ENCODE measurements at places on chromosomes 7 and 10. TPM values are rescaled to one million over a fixed set of nuclear protein-coding genes. Genes with fewer than 3 reads are reported as not detected.

The BHLHA15 gene
- total RNA-seq, result 1.4 TPM

The MET gene
- 5.5 TPM for total RNA-seq

The GPC2 gene
- 45.2 TPM for total RNA-seq

The AKR1C4 gene
- total RNA-seq, result not detected

The TSPAN12 gene
- 8.7 TPM for total RNA-seq

DNA sequence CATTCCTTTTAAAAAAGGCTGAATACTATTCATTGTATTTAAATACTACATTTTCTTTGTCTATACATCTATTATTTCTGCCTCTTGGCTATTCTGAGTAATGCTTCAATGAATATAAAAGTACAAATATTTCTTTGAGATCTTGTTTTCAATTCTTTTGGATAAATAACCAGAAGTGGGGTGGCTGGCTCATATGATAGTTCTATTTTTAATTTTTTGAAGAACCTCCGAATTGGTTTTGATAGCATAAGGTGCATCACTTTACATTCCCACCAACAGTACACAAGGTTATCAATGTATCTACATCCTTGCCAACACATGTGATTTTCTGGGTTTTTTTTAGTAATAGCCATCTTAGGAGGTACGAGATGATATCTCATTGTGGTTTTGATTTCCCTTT is 72.5 kb downstream of the ZNF277 start:
- no peak for DNase-seq

- peak; percentile 98 for DNase-seq
Measured at GRCh38 chr7:135335628-135336139, 102.0 kb downstream of the STRA8 start.

GRCh38 chr7:128837521-128837921 is 7.3 kb downstream of the FLNC start:
- no peak for DNase-seq

DNA sequence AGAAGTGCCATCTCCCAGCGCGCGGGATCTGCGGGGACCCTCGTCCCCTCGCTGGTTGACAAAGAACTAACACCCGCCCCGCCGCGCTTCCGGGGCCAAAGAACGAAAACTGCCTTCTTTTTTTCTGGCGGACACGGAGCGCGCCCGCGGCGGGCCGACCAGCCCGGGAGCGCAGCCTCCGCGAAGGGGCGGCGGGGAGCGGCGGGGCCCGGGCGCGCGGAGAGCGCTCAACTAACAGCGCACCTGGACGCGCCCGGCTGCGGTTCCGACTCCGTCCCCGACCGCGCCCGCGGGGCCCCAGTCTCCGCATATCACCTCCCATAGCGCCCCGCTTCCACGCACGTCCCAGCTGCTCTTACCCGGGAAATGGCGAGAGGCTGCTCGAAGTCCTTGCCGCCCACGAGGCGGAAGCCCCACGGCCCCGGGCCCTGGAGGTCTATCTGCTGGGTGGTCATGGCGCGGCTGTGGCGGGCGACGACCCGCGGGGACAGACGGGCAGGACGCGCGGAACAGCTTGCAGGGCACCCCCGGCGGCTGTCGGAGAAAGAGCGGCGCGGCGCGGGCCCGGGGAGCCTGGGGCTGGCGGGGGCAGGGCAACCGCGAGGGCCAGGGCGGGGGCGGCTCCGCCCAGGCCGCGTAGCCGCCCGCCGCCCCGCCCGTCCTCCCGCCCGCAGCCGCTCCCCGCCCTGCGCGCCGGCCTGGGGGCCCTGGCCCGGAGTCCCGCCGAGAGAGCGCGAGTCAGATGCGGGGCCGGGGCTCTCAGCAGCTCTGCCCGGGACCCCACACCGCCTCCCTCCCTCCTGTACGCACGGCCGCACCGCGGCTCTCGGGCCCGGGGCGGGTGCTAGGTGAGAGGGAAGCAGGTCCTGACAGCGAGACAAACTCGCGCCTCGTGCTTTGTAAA is at the start of gene PDLIM1:
PDLIM1 (minus strand) TSS at position 543 of the 904 bp plus-strand sequence; CDS start at position 455, 88 bp downstream.
- DNase-seq, result peak; percentile 67

DNA sequence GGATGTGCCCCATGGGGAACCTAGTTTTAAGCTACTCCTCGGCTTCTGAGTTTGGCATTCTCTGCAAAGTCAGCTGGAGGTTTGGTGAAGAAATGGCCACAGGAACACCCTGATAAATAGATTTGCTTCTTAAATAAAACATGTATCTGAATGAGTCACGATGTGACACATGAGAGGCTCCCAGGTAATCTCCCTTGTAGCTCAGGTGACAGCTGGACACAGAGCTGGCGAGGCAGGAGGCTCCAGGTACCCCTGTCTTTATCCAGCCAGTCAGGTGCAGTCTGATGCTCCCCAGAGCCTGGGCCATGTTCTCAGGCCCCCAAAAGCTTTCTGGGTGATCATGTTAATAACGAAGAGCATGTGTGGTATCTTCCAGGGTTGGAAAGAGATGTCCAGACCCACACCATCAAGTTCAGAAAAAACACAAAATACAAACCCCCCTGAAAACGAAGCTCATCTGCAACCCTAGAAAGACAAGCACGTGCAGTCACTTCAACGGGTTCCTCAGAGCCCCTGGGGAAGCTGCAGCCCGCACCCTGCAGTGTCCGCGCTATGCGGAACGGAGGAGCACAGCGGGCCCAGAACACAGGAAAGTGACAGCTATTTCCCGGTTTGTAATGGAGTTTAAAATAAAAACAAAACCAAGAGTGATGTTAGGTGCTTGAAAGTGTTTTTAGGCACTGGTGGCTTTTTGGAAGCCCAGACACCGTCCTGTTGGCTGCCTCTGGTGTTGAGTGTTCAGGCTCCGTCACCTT is 69.4 kb downstream of the ZRANB1 start:
- DNase-seq, result no peak

GRCh38 chr7:20329389-20330238 is 1.1 kb upstream of the ITGB8 start:
- peak; percentile 80 for DNase-seq

DNA sequence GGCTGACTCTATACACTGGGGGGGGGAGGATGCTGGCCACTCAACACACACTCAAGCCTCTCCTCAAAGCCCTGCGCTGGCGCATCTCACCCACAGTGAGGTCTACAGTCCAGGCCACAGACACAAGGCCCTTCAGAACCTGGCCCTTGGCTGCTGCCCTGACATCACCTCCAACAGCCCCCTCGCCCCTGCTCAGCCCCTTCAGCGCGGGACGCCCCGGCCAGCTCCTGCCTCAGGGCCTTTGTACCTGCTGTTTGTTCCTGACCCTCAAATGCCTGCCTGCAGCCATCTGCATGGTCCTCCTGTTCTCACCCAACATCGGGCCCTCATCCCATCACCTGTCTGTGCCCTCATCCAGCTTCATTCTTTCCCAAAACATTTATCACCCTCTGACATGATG is 572.6 kb downstream of the DNAJB6 start:
- DNase-seq, result peak; percentile 10

DNA sequence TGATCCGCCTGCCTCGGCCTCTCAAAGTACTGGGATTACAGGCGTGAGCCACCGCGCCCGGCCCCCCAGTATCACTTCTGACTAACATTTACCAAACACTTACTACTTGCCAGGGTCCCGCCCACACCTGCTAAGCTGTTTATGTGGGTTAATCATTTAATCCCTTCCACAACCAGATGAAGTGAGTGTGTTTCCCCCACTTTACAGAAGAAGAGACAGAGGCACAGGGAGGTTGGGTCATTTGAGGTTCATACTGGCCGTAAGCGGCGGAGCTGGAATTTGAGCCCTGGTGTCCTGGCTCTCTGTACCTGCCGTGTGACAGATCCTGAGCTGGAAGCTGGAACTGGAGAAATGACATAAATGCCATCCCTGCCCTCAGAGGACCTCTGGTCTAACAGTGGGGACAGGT is 15.1 kb upstream of the VPS37D start:
- no peak for DNase-seq

DNA sequence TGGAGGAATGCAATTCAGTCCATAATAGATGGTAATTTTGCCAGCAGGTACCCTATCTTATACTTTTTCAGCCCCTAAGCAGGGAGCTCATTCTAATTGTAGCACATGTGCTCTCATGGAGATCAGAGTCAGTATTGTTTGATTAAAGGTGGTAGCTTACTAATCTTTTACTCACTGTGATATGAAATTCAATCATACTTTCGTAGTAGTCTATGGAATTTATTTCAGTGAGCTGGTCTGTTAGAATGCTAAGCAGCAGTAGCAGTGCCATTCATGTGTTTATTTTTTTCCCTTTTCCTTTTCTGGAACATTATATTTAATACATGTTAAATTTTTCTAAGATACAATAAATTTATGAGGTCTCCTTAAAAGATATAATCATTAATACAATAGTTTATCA is 109.0 kb downstream of the ST7 start:
- no peak for DNase-seq

- DNase-seq, result no peak
Measured at GRCh38 chr10:78306358-78306757, 272.7 kb downstream of the RPS24 start.

DNA sequence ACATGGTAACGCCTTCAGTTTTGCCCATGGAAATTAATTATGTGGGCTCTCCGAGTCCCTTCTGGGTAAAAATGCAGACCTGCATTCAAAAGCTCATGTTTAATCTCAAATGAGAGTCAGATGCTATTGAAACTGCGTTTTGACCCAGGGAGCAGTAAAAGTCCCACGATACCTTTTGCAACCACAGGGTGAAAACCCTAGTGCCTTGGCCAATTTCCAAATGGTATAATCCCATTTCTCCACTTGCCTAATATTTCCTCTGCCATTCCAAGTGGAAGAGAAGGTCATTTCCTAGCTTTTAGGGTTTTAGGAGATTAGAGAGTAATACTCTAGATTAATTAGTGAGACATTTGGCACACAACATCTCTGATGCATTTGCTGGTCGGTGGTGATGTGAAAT is 132.5 kb downstream of the NRP1 start:
- no peak for DNase-seq

DNA sequence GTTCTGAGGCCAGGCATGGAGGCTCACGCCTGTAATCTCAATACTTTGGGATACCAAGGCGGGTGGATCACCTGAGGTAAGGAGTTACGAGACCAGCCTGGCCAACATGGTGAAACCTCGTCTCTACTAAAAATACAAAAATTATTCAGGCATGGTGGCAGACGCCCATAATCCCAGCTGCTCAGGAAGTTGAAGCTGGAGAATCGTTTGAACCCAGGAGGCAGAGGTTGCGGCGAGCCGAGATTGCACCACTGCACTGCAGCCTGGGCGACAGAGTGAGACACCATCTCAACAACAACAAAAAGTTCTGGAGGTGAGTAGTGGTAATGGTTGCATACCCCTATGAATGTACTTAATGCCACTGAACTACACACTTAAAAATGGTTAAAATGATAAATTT is 60.3 kb upstream of the SP4 start:
- DNase-seq, result no peak

DNA sequence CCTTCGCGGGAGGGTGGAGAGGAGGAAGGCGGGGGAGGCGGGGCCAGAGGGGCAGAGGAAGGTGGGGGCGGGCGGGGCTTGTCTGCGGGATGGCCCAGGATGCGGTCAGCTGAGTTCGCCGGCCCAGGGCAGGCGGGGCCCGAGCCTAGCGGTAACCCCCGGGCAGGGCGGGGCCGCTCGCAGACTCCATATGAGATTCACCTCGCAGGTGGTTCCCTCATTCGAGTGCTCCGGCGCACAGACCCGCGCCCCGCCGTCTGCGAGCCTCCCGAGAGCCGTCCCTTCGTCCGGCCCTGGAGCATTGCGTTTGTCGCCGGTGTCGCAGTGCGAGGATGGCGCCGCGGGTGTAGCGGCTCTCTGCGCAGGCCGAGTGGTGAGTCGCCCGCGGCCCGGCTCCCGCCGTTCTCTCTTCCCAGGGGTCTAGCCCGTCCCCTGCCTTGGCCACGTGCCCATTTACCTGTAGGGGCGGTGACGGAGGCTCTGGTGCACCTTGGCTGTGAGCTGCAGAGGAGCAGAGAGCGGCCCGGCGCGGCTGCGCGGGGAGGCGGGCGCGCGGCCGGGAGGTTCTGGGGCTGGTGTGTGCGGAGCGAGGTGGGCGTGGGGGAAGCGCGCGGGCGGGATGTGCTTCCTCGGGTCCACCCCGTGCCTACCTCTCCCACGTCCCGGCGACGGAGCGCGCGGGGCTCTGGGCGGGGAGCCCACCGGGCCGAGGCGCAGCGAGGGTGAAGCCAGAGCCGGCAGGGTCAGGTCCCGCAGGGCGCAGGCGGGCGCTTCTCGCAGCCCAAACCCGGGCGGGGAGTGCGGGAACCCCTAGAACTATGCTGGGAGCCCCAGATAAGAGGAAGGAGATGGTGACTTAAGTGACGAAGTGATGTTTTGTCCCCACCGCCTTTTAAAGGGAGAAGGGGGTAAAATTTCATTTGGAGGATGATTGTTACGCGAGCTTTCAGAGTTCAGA is at the start of gene UPP1:
UPP1 (plus strand) TSS at position 220 of the 958 bp plus-strand sequence. CDS start 5,519 bp downstream, outside the sequence.
- DNase-seq, result peak; percentile 95

DNA sequence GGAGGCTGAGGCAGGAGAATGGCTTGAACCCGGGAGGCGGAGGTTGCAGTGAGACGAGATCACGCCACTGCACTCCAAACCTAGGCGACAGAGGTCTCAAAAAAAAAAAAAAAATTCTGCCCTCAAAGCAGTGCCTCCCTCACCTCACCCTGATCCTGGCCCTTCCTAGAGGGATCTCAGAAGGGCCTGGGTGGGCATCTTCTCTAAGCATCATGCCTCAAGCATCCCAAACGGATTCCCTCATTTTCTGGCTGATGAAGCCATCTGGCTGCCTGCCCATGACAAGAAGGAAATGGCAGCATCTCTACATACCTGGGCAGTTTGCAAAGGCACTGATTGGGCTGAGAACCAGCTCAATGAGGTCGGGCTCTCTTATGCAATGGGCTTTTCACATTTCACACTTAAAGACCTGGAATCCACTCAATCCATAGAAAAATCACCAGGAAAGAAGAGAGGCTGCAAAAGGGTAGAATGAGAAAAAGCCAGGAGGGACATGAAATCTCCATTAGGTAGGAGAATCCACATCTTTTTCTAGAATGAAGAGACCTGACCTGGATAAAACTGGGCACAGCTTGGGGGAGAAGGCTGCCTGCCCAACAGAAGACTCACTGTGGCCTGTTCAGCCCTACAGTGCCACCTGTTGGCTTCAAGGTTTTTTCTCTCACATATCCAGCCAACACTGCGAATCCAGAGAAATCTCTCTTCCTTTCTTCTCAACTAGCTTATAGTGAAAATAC is 48.1 kb downstream of the PDLIM1 start:
- peak; percentile 73 for DNase-seq

DNA sequence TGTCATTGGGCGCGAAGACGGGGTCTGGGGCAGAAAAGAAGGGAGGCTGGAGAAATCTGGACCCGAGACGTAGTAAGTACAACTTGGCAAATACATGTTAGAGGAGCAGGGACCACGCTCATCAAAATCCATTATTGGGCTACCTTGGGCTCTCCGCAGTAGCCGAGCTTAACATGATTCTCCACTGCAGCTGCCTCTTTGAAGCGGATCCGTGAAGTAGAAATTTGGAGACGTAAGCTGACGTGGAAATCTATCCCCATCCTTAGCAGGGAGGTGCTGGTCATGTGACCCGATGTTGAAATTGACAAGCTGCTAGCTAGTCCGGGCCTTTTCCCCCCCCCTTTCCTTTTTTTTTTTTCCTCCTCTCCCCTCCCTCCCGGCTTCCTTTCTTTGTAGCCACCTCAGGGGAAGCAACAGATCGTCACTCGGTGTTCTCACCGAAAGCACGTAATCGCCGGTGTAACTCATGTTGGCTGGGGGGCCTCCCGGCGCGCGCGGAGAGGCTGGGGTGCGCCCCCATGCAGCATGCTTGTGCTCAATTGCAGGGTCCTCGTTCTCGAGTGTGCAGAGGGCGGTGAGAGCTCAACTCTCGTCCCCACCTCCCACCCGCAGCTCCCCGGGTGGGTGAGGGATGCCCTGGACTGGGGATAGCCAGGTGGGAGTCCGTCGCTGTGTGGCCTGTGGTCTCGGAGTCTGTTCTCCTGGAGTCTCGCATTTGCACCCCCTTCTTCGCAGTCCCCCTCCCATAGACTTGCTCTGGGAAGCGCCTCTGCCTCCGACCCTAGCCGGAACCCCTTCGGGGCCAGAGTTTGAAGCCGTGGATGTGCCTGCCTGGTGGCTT is at the start of gene HOXA11:
HOXA11 (minus strand) TSS at position 220 of the 841 bp plus-strand sequence; CDS start at position 132, 88 bp downstream.
- peak; percentile 35 for DNase-seq
